ENCODE measurements at places on chromosomes 12 and 14.
A peak's percentile ranks its signal among the peaks of the same experiment; 100 is the strongest.

DNA sequence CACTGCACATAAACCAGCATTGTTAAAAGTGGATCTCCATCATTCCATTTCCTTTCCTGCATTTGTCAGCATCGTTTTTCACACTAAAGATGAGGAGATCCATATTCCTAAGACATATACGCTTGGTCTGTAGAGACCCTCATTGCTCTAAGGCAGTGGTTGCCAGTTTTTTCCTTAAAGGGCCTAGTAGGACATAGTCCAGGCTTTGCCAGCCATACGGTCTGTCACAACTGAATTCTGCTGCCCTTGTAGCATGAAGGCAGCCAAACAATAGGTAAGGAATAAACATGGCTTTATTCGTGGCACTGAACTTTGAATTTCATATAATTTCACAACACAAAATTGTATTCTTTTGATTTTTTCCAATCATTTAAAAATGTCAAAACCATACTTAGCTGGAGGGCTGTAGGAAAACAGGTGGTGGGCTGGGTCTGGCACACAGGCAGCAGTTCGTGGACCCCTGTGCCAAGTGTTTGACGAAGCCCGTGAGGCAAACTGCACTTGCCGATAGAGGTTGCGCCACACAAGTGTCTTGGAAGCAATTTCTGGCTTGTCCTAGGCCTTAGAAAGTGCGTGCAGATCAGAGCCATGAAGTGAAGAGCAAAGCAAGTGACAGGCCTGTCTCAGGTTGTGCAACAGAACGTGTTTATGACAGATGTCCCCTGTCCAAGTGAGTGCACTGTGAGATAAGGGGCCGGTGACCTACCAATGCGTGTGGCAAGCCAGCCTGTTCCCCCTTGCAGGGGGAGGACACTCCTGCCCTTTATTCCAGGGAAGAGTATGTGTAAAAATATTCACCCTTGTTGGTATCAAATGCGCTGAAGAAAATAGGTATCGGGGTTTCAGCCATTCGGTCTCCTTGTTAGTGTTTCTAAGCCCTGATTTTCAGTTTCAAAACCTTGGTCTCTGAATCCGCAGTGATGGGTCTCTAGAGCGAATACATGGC is 916 bp upstream of the CHPT1 start:
- no peak for DNase-seq

DNA sequence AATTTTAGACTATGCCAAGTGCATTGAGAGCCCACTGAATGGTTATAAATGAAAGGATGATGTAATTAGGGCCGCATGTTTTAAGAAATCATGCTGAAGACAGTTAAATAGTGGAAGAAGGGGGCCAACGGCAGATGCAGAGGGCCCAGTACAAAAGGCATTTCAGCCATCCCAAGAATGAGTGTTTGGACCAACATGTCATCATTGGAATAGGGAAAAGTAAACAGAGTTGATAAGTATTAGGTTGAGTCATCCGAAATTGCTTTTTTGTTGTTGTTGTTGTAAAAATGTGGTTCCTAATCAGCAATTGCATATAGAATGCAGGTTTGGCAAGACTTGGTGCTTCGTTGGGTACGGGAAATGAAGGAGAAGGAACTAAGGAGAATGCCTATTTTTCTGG is 29.5 kb downstream of the BMP4 start:
- DNase-seq, result no peak

DNA sequence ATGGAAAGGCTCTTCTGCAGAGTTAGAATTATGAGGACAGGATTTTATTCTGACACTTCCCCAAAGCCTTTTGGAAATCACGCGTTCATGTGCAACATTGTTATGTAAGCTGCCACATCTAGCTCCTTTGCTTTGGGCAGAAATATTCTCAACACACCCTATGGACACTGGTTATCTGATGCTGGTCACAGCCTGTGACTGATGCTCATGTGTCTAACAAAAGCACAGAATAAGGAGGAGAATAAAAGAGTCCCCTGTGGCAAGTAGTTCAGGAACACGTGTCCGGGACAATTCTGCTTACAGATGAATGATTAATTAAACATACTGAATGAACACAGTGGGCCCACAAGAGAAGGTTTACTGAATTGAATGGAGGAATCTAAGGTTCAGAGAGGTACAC is 22.1 kb downstream of the FOXN3 start:
- DNase-seq, result no peak

DNA sequence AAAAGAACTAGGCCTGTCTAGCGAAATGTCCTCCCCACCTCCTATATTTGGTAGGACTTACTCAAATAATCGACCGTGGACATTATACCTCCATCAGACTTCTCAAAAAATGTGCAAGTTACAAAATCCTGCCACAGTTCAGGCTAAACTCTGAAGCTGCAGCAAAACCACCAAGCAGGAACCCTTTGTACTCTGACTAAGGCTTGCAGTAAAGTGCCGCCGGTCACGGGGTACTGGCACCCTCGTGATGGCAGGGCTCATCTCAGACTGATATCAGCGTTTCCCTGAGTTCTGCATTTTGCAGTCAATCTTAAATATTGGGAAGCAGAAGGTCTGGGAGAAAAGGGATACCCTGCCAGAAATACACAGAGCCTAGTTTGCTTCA is 17.1 kb downstream of the SLC11A2 start:
- peak; percentile 58 for DNase-seq

GRCh38 chr14:103746701-103747100 is 31.1 kb downstream of the ZFYVE21 start:
- no peak for DNase-seq

GRCh38 chr12:52436000-52436827 is 2.0 kb upstream of the KRT75 start:
- DNase-seq, result no peak

GRCh38 chr12:113161415-113162016 is 12.0 kb downstream of the CFAP73 start:
- DNase-seq, result no peak

- DNase-seq, result no peak
These were observed 103.6 kb upstream of the CCDC91 start for GRCh38 chr12:28086521-28087155.

- DNase-seq, result no peak
These were observed 94.7 kb downstream of the SYNE3 start for GRCh38 chr14:95421741-95422140.

DNA sequence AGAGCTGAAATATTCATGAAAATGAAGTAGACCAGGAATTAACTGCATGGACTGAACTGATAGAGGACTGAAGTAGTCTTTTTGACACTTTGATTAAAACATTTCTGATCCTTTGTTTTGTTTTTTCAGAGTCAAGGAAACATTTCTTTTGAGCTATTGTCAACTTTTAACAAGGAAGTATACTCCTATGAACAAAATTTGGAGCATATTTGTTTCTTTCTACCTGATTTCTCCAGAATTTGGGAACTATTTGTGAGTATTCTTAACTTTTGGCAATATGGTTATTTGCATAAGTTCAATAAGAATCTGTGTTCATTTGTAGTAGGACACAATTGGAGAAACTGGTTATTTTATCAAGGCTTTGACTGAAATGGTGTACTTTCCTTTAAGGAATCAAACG is 71.3 kb upstream of the HECTD1 start:
- no peak for DNase-seq

DNA sequence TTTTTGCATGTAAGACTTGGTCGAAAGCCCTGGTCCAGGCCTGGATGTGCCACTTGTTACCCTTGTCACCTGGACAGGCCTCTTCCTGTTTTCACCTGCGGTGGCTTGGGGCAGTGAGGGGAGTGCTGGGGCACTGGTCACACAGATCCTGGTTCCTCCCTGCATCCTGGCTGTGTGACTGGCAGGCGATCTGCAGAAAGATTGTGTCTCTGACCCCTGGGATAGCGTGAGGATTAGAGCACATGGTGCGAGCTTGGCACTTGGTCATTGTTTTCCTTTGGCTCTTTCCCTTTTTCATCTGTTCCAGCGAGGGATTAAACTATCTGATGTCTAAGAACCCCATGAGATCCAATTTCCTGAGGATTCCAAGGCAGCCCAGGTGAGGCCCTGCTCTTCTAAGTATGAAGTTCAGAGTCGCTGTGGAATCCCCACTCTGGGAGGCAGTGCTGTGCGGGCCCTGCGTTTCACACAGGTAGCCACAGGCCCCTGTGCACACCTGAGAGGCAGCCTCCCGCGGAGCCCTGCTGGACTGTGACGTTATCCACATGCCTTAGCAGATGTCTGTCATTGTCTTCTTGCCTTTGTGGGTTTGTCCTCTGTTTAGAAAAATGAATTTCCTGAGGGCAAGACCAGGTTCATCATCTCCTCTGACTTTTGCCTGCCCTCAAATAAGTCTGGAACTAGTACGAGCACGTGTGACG is 288.4 kb downstream of the CACNA1C start:
- no peak for DNase-seq

DNA sequence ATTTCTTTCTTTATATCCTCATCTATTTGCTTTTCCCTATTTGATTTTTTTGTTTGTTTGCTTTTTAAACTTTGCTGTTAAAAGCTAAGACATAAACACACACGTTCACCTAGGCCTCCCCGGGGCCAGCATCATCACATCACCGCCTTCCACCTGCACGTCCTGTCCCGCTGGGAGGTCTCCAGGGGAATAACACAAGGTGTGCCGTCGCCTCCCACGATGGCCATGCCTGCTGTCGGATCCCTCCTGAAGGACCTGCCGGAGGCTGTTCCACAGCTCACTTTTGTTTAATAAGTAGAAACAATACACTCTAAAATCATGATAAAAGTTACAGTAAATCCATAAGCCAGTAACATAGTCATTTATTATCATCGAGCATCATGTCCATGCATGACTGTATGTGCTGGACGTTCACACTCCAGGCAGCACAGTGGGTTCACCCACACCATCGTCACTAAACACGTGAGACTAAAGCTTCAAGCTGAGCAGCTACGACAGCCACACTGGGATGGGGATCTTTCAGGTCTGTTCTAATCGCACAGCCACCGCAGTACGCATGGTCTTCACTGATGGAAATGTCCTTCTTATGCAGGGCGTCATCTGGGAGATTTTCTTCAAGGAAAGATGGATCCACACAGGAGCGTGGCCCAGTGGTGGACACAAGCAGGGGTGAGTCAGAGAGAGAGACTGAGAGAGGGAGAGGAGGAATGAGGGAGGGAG is 3.6 kb downstream of the RIMBP2 start:
- no peak for DNase-seq

DNA sequence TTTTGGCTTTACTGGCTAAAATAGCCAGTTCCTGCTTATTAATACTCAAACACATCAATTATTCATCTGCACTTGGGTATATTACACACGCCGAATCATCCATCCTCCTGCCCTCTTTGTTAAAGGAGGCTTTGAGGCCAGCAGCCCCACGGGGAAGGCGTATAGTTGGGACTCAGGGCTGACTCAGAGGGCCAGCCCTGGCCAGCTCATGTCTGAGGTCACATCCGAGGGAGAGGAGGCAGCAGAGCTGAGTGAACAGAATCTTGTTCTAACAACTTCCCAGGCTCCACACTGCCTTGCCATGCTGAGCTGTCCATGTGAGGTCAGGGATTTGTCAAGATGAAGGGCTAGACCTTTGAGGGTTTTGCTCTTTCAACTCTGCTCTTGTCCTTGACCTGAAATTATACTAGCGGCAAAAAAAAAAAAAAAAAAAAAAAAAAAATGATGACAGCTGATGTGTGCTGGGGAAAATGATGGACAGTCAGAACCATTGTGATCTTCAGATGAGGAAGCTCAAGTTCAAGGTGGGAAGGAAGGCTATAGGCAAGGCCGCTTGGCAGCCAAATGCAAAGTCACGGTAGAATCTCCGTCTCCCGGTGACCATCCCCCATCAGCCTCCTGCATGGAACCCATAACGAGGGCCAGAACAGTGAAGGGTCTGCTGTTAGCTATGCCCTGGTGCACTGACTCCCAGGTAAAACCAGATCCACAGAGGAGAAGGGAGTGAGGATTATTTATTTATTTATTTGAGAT is 12.5 kb upstream of the MARK3 start:
- DNase-seq, result no peak

DNA sequence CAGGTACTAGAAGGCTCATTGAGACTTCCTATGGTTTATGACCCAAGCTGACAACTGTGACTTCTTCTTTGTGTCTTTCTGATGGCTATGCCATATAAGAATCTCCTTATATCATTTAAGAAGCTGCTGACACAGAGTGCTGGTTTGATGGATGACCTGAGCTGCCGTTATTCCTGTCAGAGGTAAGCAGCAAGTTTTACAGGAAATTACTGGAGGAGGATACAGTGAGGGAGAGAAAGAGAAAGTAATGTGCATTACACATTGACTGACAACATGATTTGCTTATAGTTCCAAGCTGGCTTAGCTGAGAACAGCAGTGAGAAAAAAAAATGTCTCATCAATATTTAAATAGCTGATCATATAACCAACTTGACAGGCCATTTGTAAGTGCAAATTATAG is 981.4 kb downstream of the FSCB start:
- no peak for DNase-seq

DNA sequence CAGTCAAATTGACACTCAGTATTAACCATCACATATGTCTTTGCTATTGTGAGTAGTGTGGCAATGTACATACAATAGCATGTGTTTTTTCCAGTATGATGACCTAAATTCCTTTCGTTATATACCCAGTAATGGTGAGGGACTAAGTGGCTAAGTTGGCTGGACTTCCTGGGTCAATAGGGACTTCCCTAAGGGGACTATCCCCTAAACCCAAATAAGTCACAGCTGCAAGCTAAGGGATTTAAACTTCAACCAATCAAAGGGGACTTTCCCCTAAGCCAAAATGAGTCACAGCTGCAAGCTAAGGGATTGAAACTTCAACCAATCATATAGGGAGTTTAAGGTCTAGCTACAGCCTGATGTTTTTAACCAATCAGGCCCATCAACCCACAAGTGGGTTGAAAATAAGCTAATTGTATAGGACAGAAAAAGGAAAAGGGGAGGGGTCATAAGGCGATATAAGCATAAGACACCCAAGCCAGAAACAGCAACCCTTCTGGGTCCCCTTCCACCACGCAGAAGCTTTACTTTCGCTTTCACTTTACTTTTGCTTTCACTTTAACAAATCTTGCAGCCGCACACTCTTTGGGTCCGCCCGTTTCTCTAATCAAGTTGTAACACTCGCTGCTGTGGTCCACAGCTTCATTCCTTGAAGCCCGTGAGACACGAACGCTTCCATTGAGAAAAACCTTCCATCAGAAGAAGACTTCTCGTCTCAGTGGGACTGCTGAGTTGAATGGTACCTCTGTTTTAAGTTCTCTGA is 404.4 kb downstream of the FLRT2 start:
- peak; percentile 32 for DNase-seq

DNA sequence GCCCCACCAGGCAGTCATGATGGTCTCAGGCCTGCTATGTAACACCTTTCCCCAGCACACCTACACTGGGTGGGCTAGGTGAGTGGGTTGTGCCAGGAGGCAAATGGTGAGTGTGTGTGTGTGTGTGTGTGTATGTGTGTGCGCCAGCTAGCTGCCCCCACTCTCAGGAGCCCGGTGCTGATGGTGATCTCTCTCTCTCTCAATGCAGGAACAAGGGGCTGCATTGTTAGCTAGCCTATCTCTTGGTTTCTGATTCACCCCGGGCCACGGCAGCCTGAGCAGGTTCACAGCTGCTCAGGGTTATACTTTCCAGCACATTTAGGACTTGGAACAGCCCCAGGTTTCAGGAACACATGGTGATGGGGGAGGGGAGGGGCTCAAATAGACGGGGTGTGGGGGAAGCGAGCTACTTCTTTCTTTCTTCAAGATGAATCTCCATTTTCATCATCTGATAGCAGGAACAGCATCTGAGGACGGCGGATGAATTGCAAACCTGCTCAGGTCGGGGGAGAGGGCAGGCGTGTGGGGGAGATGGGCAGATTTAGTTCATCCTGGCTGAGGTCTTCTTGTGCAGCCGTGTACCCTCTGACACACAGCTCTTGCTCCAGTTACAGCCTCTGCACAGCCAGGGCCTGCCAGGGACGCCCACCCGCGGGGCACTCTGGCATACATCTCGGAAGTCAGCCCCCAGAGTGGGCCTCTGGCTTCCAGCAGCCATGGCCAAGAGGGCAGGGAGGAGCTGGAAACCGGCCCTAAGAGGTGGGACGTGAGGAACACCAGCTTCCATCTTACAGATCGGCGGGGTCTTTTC is 137.6 kb downstream of the ZFP36L1 start:
- DNase-seq, result no peak
